NCI-H146 (cell line): ENCODE measurements at places on chromosomes 13 and 19.
A peak's percentile ranks its signal among the peaks of the same experiment; 100 is the strongest.

DNA sequence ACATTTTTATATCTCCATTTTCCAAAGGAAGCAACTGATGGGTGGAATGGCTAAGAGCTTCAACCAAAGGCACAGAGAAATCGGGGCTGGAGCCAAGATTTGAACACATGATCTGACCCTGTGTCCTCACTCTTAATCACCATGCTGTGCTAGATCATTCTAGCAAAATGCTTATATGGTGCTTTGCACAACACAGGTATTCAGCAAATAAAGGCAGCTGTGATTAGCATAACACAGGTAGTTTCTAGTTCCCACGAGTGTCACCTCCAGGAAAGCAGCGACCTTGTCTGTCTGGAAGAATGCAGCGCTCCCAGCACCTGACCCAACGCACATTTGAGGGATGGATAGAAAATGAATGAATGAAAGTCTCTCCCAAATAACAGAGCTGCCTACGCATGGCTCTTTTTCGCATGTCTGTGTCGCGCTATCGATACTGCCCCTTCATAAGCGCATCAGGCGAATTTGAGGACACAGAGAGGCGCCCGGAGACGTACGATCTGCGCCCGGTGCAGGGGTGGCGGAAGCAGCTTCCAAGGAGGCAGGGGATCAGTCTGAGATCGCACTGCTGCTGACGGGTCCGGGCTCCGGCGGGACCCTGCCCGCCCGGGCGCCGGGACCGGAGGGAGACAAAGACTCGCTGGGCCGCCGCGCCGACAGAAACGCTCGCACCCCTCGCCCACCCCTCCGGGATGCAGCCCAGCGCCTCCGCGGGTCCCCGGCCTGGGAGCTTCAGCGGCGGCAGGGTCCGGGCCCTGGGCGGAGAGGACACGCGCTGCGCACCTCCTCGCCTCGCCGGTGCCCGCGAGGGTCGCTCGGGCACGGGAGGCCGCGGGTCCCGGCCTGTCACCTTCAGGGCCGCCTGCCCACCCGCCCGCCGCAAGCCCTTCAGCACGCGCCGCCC lies 609 bp downstream of the EPS15L1 start:
- DNase-seq, result peak; percentile 20

DNA sequence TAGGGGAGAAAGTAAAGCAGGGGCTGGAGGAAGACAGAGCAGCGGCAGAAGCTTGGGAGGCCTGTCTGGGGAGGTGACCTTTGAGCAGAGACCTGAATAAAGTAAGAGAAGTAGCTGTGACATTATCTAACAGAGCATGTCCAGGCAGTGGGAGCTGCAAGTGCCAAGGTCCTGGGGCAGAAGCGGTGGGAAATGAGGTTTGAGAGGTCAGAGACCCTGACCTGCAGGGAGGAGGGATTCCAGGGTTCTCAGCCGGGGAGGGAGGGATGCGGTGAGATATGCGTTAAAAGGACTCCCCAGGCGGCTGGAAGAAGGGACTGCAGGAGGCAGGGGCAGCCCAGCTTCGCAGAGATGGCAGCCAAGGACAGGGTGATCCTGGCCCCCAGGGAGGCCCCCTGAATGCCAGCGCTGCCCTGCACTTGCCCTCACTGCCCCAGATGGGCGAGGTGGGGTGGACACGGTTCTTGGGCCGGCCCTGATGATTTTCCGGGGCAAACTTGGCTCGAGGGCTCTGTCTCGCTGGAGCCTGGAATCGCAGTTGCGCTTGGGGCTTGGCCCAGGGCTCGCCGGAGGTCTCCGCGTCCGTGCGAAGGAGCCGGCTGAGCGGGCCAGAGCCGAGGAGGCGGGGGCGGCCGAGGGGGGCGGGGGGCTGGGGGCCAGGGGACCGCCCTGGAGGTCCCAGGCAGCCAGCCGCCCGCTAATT lies 3.2 kb downstream of the CRLF1 start:
- peak; percentile 56 for DNase-seq

DNA sequence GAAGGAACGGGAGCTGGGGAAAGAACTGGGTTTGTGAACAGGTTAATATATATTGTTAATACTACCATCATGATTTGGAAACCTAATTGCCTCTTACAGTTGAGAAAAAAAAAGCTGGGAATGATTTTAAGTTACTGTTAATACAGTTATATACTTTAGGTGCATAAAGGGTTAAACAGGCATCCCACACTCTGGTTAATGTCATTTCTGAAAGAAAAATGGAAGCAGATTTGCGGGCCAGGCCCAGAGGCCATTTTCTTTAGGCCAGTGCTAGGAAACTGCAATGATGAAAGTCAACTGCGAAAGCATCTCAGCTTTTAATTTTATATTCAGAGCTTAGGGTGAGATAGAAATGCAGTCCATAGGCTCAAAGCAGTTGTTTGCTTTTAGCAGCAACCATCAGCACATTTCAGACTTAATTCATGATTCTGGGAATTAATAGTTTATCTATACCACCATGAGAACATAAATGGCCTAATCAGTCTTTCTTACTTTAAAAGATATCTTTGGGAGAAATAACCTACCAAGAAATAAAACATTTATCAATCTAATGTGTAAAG lies 592.8 kb downstream of the GPC6 start:
- DNase-seq, result no peak

DNA sequence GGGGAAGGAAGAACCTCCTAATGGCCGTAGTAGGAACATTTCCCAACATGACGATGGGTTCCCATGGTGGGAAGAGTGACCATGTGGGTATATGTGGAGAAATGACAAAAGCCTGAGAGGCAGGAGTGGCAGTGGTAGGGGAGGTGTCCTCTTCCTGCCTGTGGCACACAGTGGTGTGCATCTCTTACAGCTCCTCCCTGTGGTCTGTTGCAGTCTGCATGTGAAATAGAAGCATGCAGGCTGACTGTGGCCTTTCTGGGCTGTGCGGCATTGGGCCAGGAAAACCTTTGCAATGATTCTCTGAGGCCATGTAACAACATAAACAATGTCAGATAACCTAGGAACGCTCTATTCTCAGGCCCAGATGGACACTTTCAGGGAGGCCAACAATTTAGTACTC lies 84.0 kb downstream of the LACC1 start:
- DNase-seq, result no peak

DNA sequence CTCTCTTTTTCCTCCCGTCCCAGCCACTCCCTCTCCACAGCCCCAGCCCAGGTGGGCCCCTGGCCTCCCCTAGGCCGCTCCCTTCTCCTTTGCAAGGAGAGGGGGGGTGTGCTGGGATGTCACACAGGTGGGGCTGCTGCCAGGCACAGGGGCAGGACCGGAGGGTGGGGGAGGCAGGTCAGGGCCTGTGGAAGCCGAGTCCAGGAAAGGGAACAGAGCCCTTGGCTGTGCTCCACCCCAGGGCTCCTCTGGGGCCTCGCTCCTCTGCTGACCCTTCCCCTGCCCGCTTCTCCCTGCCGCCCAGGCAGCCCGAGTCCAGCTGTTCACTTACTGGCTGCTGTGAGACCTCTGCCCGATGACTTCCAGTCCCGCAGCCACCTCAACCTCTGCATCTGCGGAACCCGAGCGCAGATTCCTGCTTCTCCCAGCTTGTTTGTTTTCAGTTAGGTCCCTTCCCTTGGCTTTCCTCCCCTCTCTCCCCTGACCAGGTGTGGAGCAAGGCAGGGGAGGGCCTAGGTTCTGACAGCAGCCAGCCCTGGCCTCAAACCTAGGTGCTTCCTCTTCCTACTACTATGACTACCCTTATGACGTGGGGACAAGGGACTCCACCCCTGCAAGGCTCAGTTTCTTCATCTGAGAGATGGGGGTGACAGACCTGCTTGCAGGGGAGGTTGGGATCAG lies 850 bp upstream of the KLK11 start:
- DNase-seq, result no peak

GRCh38 chr19:11612816-11613511 lies 15.7 kb downstream of the ZNF627 start:
- no peak for DNase-seq

- no peak for DNase-seq
Measured at GRCh38 chr19:533364-534058, 2.0 kb downstream of the CDC34 start.

DNA sequence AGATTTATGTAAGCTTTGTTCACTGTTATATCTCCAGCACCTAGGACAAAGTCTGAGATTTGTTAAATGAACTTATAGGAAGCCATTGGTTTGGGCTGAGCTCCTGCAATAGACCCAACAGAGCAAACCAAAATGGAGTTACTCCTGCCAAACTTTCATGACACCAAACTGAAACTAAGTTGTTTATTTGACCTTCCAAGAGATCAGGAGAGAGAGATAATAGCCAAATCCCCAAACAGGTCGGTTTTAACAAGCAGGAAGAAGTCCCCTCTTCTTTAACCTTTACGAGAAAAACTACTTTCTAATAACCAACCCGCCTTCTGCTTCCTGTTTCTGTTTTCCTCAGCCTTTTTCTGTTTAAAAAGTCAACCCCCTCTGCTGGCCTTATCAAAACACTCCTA lies 54.9 kb upstream of the ATP12A start:
- no peak for DNase-seq

- DNase-seq, result no peak
Measured at GRCh38 chr13:19781526-19781925, 1.2 kb downstream of the PSPC1 start.

DNA sequence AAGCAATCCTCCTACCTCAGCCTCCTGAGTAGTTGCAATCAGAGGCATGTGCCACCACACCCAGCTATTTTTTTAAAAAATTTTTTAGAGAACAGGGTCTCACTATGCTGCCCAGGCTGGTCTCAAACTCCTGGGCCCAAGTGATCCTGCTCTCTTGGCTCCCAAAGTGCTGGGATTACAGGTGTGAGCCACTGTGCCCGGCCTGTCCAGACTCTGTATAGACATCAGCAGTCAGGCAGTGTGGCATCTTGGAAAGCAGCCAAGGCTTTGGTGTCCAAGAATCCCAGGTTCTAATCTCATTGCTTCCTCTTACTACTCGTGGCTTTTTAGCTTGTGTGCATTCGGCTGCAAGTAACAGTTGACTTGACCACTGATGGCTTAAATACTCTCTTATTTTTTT lies 43.4 kb downstream of the BICRA start:
- no peak for DNase-seq

- peak; percentile 24 for DNase-seq
Measured at GRCh38 chr13:29428310-29429181, 166.9 kb downstream of the SLC7A1 start.

GRCh38 chr19:1577929-1578618 lies 9.9 kb upstream of the MEX3D start:
- DNase-seq, result no peak

DNA sequence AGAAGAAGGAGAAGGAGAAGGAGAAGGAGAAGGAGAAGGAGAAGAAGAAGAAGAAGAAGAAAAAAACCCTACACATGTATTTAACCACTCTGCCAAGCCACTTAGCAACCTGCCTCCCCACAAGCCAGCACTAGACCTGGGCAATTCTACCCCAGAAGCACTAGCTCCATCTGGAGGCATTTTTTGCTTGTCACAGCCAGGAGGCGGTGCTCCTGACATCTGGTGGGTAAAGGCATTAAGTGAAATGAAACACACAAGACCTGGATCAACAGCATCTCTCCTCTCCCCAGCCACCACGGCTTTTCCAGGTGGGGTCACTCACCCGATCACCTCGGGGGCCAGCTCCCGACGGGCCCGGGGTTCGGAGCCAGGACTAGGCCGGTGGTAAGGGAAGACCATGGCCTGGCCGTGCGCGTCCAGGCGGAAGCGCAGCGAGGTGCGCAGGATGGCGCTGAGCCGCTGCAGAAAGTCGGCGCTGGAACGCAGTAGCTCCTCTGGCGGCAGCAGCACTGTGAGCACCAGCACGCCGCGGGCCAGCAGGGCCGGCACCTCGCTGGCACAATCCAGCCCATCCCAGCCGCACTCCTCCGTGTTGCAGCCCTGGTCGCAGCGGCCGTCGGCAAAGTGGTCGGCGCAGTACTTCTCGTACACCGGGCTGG lies 26.9 kb downstream of the NOTCH3 start:
- DNase-seq, result no peak

- DNase-seq, result no peak
Measured at GRCh38 chr13:42865768-42866102, 84.4 kb downstream of the FAM216B start.

- DNase-seq, result peak; percentile 12
Measured at GRCh38 chr19:40283414-40284250, 1.5 kb downstream of the AKT2 start.

DNA sequence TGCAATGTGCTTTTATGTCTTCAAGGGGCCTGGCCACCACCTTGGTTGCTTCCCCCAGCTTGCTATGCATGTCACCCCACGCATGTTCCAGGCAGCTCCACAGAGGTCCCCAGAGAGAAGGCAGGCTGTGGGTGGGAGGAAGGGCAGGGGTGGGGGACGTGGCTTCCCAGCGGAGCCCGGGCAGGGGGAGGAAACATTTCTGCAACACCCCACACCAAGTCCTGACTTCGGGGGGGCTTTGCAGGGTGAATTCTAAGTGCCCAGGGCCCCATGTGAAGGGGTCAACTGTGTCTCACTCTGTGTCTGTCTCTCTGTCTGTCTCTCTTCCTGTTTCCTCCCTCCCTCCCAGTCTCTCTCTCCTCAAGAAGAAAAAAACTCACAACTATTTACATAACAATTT lies 39.6 kb downstream of the LTBP4 start:
- no peak for DNase-seq

DNA sequence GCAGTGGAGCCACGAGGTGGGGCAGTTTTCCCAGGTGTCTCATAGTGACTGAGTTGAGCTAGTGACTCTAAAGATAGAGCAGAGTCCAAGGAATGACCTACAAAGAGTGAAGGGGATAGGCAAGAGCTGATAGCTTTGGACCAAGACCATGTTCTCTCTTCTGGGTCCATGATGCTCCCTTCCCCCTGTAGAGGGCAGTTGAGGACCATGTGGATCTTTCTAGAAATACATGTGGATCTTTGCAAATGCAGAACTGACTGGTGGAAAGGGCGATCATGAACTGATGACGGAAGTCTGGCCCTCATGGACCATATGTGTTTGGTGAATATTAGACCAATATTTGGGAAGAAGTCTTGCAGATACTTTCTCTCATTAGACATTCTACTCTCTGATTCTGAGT lies 6.9 kb downstream of the PSG1 start:
- no peak for DNase-seq

DNA sequence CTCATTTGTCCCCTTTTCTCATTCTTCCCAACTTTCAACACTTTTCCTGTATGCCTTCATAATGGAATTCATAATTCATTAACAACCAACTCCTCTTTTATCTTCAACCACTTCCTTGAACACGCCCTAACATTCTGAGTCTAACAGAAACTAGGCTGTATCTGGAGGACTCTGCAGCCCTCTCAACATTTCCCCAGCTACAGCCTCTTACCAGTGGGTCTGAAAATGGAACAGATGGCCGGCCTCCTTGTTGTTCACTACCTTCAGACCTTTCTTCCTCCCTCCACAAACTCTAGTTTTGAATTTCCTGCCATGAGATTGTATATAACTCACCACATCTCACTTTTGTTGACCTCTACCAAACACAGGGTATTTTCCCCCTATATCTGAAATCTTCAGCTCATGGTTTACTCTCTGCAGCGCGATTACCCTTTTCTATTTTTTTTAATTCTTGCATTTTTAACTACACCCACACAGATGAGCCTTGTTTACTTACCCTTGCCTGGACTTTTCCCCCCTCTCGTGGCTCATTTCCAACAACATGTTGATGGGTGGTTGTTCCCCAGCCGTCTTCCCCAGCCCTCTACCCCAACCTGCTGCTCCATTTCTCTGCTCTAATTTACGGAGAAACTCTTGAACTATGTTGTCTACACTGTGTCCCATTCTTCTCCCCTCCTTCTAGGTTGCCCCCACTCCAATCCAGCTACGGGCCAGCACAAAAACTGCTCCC lies 846 bp downstream of the ZNF790 start:
- no peak for DNase-seq
